ENCODE measurements at places on chromosomes 16 and 17.

GRCh38 chr16:74480150-74481029 lies 59.1 kb upstream of the CLEC18B start:
- no peak for DNase-seq

DNA sequence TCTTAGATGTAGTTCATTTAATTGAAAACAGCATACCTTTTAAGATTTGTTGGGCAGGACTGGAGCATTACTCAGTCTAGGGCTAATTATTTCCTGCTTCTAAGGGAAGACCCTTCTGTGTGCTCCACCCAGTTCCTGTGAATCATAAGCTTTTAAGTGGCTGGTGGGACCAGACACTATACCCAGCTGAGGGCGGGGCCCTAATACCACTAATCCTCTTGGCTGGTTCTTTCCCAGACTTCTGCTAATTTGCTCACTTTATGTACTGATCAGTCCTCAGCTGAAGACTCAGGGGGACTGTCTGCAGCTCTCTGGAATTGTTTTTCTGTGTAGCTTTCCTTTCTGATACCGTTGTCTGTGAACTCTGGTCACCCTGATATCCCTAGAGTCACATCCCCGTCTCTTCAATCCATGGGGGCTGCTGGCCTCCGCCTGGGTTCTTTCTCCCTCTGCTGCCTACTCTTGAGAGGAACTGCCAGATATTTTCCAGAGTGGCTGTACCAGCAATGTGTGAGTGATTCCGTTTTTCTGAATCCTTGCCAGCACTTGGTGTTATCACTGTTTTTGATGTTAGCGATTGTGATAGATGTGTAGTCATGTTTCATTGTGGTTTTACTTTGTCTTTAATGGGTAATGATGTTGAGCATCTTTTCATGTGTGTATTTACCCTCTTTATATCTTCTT lies 35.1 kb downstream of the MFSD11 start:
- peak; percentile 12 for DNase-seq

DNA sequence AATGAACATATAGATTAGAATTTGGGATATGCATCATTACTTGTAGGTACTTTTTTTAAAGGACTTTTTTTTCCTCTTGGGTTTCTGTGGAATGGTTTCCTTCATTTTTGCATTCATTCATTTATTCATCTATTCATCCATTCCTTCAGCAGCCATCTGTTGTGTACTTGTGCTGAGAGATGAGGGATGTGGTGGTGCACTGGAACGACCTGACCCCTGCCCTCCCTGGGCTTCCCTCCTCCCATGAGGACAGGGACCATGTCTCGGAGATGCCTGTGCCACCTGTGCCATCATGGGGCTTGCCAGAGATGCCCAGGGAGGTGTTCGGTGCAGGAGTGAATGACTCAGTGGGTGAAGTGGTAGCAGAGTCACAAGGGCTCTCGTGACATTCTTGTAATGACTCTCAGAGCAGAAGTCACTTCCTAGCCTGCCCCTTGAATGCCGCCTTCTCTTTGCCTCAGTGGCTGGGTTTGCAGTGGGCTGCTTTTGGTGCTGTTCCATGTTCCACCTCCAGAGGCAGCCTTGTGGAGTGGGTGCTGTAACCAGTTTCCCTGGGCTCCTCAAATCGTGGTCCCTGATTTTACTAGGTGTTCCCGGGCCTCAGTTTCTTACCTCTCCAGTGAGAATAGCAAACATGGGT lies 43.9 kb downstream of the CLEC16A start:
- DNase-seq: peak; percentile 58

DNA sequence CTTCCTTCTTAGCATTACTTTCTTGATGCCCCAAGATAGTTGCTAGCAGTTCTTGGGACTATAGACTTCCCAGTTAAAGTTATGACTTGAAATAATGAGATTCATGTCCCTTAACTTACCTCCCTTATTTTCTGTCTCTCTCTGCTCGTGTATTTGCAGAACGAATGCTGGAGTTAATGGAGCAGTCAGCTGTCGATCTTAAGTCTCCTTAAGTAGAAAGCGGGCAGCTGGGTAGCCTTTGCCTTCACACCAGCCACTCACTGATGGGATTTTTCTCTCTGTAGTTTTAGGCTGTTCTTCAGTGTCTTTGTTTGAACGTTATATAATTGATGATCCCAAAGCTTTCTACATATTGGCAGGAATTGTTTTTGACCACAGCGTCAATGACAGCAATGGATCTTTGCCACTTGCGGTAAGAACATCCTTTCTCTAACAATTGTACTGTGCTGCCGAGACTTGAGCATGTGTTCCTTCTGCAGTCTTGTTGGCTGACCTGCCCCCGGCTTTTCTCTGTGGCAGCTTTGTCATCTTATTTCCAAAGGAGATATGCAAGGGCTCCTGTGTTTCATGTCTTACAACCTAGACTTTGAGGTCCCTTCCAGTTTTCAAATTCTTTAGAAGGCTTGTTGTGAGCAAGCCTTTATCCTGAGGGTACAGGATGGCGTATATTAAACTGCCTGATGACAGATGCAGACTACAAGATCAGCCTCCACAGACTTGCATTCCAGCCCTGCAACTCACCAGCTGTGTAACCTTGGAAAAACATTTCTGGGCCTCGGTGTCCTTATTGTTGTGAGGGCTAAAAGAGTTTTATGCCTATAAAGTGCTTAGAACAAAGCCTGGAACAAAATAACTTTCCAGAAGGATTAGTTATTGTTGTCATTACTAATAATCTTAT lies 25.1 kb upstream of the ABCA3 start:
- DNase-seq: no peak

GRCh38 chr17:44112284-44113280 lies 10.9 kb downstream of the HDAC5 start:
- DNase-seq: no peak

DNA sequence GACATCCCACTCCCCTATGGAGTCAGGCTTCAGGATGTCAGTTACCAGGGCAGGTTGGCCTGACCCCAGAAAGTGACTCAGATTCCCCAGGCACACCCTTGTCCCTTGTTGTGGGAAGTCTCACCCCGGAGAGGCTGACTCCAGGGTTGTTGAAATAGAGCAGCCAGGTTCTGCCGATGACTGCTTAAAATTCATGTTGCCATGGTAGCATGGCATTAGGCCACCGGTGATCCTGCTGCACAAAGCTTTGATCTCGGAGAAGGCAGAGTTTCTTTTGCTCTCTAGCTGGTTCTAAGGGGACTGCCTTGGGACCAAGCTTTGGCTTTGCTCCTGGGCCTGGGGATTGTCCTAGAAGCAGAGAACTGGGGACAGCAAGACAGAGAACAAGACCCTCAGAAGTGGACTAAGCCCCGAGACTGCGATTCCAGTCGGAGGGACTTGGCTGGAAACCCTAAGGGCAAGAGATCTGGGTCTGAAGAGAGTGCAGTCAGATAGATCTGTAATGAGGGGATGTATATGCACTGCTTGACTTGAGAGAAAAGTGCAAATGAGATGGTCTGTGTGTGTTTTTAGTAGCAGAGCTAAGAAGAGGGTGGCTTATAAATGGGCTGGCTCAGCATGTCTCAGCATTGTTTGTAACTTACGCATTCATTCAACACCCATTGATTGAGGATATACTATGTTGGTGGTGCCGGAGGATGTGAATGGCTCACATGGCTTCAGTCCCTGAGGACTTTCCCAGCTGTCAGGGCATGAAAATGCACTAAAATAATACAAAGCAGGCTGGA lies 106.9 kb downstream of the RGS9 start:
- no peak for DNase-seq

DNA sequence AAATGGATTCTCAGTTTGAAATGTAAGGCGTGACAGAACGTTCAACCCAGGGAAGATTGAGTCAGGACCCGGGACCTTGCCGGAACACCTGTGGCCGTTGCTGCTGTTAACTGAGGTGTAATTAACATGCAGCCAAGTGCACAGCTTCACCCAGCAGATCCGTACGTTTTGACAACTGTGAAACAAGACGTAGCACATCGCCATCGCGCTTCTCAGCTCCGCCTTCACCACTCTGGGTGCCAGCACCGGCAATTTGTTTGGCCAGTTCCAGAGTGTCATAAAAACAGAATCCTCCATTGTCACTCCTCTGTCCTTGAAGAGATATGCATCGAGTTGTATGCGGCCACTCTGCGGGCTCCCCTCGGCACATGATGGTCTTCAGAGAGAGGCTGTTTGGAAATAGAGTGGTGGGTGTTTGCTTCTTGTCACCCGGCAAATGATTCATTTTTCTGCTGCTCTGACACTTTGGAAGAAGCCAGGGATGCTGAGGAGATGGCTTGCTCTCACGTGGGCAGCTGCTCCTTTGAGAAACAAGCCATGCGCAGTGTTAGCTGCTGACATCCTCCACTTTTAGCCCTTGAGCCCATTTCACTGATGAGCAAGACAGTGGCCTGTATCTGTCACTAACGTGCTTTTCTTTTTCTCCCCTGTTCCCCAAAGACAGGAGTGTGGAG lies 22.6 kb downstream of the NAA60 start:
- DNase-seq: no peak

DNA sequence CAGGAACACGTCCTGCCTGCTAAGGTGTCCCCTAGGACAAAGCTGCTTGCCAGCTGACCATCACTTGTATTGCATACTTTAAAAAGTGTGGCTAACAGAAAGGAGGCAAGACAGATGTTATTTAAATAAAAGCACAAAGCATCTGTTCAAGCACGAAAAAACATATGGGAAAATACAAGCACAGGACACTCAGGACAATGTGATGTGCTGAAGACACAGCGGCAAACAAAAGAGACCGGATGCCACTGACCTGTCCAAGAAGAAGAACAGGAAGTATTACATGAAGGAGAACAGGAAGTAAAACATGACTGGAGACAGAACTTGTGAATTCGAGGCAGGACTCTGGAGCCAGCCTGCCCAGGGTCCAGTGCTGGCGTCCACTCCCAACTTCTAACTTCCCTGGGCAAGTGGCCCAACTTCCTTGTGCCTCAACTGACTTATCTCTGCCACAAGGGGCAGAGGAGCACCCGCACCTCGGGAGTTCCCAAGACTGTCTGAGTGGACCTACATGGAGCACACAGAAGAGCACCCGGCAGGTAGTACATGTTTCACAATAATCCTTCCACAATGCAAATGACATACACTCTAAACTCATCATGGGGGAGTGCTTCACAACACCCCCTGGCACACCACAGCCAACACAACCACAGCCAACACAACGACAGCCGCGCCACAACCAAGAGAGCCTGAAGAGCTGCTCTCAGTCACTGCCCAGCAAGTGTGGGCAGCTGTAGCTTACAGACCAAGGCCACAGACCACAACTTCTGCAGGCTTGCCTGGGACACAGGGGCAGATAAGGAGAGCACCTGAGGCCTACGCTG lies 36.6 kb downstream of the ANKRD11 start:
- no peak for DNase-seq

DNA sequence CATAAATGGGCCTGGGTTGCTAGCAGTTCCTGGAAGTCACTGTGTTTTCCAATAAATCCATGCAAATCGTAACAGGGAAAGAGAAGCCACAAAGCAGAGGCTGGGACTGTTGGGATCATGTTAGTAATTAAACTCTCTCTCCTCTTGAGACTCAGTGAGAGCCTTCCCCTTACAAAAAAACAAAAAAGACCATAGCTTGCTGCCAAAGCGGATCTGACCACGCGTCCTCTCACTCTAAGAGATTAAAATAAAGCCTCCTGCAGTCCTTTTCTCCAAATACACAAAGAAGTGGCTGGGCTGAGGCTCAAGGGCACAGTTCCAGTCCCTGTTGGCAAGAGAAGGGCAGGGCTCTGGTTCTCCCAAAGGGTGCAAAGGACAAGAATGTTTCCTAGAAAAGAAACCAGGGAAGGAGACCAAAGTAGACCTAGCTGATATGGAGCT lies 38.5 kb downstream of the PIGL start:
- DNase-seq: no peak

DNA sequence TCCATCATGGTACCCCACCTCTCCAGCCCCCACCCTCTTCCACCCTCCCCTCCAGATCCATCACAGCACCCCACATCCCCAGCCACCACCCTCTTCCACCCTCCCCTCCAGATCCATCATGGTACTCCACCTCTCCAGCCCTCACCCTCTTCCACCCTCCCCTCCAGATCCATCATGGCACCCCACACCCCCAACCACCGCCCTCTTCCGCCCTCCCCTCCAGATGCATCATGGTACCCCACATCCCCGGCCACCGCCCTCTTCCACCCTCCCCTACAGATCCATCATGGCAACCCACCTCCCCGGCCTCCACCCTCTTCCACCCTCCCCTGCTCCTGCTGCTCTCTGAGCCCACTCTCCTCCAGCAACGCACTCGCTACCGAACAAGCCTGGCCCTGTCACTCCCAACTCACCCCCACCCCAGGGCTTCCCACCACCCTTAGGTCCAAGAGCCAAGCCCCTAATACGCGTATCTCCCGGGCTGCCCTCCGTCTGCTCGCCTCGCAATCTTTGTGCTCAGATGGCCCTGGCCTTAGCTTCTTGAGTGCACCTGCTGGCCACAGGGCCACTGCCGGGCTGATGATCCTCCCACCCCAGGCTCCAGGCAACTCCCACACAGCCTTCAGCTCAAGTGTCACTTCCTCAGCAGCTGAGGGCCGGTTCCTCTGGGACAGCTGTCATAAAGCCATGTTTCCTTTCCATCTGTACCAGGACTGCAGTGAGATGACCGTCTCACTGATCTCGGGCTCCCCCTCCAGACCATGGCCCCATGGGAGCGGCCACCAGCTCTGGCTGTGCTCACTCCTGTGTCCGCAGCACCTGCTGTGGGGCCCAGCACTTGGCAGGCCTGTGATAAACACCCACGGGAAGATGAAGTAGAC lies 25.5 kb downstream of the KDM8 start:
- no peak for DNase-seq

GRCh38 chr16:81576696-81577095 lies 132.1 kb downstream of the CMIP start:
- no peak for DNase-seq

DNA sequence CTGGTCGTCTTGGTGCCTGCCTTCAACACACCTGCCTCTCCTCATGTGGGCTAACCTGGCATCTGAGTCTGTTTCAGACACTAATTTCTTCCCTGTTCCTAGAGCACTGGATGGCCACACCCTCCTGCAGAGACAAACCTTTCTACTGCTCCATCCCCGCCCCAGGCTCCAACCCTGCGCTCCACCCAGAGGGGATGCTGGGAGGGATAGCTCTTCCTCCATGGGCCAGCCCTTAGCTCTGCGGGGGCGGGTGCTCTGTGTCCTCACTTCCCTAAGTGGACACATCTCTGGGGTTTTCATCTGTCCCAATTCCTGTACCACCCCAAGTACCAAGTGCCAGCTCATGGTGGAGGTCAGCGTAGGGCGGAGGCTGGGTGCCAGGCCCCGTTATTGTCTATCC lies 11.0 kb upstream of the CRISPLD2 start:
- no peak for DNase-seq

GRCh38 chr16:64778777-64779176 lies 343.1 kb downstream of the CDH11 start:
- DNase-seq: no peak

DNA sequence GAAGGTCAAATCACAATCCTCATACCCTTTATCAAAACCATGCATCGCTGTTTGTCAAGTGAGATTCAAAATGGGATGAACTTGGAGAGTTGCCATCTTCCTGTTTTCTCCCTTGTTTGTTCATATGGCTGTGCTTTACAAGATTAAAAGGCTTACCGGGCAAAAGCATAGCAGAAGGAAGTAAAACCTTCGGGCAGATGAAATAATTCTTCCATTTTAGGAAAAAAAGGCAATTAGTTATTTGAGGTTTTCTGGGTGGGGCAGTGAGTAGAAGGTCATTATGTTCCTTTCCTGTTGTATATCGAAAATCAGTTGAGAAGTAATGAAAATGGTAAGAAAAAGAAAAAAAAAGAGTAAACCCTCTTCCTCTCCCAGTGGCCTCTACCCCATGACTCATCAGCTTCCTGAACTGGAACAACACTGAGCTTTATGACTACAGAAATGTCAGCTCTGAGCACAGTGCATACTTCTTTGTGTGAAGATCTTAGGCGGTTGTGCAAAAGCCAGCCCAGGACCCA lies 369.2 kb downstream of the CDH13 start:
- no peak for DNase-seq

- no peak for DNase-seq
Observed at GRCh38 chr16:4315186-4316107, at the start of gene GLIS2. Gene GLIS2, plus strand, starts transcription at chr16:4316067. Its CDS starts 16,214 bp downstream, at chr16:4332281.
